ENCODE measurements at places on chromosomes 5 and 9.

- DNase-seq: no peak
Measured at GRCh38 chr9:130629443-130630070, 34.8 kb upstream of the PRDM12 start.

GRCh38 chr9:61669352-61669751, 479.5 kb downstream of the SPATA31A7 start:
- no peak for DNase-seq

GRCh38 chr9:119339056-119339455, 30.2 kb downstream of the BRINP1 start:
- DNase-seq: no peak

GRCh38 chr5:9589049-9589835, 40.9 kb downstream of the TAS2R1 start:
- no peak for DNase-seq

DNA sequence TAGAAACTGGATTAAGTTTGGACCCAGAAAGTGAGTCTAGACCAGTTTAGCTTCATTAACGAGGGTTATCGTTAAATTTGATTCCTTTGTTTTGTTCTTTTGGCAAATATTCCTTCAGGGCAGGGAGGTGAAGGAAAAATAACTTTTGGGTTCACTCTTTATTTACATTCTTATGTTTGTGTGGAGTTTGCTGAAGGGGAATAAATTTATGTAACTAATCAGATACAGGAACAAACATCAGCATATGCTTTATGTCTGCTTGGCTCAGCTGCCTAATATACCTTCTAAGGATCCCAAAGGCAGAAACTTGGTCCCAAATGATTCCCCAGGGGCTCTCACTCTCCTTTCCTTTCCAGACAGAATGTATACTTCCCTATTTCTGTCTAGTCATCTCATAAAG, 132.4 kb downstream of the MCTP1 start:
- no peak for DNase-seq

DNA sequence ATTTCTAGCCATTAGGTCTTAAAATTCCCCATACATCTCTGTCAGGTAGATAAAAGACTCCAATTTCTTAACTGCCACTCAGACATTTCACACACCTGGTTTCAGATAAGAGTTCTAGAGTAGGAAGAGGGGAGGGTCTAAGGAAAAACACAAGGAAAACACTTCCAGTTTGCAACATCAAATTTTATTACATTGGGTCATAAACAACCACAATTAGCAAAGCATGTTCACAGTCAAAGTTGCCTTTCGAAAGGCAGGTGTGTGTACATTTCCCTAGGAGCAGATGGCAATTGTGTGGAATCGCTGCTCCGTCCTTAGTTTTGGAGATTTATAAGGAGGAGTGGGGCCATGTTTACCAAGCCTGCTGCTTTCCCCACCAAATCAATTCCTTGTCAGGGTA, 120.8 kb downstream of the DMRT2 start:
- DNase-seq: no peak

DNA sequence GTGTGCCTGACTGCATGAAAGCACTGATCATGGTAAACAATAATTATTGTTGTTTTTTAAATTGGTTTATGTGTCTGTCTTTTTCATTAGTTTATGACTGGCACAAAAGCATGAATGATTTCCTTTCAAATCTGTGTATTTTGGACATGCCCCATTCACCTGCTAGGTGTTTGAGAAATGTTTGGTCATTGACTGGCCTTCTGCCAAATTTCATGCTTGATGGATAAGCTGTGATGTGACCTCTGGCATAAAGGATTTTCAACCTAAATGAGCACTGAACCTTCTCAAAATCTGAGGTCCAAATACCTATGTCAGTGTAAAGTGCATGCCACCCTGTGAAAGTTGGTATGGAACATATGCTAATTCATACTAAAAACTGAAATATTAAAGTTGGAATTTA, 204.5 kb downstream of the BRINP1 start:
- DNase-seq: no peak

DNA sequence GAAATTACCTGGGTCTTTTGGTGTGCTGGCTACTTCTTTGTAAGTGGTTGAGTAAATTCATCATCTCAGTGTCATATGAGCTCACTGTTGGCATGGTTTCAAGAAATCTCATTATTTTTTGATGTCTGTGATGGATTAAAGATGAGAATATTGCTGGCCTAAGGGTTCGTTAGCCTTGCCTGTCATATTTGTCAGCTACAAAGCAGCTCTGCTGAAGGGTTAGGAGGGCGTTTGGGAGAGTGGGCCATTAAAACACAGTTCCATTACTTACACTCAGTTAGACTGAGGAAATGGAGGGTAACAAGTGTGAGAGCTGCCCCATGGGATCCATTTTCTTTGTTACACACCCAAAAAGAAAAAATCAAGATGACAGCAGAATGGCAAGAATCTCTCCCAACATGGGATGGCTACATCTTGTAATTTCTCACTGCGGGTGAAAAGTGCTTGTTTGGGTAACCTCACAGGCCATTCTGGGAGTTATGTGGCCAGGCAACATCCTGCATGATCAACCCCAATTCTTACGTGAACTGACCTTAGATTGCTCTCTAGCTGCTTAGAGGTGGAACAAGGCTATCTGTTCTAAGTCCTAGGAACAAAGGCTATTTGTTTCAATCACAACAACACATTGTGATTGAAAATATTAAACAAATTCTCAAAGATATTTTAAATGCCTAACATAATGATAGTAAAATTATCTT, 609.5 kb upstream of the RGMB start:
- DNase-seq: no peak

DNA sequence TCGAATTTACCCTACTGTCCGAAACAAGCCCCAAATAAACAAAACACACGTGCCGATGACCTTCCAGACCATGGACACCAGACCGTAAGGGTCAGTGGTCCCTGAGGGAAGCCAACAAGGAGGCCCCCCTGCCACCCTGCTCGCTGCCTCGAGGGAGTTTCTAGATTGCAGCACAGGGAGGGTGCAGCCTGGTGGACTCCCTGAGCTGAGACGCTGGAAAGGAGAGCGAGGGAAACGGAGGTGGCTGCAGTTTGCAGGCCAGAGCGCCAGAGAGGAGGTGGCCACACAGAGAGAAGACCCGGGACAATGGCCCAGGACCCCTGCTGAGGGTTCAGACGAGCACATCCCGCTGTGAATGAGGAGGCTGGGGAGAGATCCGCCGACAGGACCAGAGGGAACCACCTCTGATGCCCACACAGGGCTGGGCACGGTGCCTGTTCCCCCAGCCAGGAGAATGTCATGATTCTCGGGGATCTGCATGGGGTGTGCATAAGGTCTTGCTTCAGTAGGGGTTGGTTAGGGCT, 48.9 kb downstream of the SLC6A3 start:
- no peak for DNase-seq

GRCh38 chr9:75909776-75910175, 19.3 kb downstream of the PCSK5 start:
- DNase-seq: peak; percentile 11

GRCh38 chr5:74384851-74385250, 255.7 kb downstream of the ENC1 start:
- no peak for DNase-seq

DNA sequence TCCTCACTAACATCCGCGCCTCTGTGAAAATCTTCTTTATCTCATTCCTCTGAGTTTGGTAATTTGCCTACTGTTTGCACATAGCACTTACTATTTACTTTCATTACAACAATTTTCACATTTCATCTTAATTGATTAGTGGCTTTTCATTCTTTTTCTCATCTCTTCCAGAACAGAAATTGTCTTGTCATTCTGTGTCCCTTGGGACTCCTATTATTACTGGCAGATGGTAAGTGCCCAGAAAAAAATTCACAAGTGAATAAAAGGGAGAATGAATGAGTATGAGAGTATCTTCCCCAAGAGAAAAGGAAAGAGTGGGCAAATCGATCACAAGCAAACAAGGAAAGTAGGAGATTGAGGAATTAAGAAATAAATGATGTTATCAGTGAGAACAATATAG, 876.1 kb downstream of the TLE4 start:
- no peak for DNase-seq

DNA sequence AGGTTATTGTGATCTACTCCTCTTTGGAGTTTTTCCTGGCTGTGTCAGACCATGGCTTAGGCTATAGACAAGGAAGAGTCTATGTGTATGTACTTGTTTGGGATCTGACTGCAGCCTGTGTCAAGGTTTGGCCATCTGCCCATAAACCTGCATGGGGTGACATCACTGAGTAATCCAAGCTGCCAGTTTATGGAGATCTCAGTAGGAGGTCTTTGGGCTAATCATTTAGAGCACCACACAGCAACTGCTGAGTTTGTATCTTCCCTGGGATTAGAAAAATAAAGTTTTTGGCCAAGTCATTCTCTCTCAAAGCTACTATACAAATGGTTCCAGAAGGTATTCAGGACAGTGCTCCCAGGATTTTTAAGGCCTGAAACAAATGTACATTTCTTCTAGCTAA, 65.5 kb upstream of the HSPB3 start:
- no peak for DNase-seq

DNA sequence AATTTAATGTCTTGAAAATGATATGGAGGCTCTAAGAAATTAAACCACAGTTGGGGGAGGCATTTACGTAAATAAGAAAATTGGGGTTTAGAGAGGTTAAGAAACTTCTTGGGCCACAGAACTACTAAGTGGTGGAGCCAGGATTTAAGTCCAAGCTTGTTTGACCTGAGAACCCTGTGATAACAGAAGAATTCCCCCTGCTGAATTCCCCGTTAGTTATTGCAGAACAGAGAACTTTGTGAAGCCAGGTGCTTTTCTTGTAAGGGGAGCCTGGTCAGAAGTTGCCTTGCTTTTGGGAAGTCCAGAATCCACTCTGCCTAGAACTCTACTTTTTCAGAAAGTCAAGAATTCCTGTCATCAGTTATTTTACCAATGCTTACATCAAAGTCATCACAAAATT, 309.3 kb upstream of the SEMA6A start:
- no peak for DNase-seq

DNA sequence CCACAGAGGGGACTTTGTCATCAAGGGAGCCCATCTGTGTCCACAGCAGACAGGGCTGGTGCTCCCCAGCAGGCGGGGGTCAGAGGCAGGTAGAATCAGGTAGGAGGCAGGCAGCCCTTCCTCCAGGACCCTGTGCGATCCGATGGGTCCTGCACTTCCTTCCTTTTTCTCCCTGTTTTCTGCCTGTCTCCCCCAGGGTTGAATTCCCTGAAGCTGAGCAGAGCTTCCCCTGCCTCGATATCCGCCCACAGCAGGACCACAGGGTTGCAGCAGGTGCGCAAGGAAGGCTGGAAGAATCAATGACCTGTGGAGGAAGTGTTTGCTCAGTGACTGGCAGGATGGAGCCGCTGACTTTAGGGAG, 69.2 kb downstream of the MRPL36 start:
- no peak for DNase-seq

DNA sequence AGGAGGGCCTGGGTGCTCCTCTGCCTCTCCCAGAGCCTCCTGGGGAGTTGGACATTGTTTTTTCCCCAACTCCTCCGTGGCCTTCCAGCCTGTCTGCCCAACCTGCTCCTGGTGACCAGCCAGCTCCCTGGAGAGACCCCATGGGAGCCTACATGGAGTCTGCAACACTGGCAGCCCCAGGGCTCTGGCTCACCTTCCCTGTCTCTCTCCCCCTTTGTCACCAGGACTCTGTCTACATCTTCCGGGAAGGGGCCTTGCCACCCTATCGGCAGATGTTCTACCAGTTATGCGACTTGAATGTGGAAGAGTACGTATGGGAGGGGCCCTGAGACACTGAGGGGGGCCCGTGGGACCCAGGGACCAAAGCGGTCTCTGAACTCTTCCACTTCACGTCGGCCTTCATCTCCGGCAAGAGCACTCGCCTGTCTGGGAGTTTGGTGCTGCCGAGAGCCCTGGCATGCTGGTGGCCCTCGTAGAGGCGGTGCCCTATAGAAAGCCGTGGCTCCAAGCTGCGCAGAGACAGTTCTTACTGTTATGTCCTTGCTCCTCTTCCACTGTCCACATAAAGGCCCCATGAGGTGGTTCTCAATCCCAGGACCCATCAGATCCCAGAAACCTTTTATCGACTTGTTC, 5.9 kb upstream of the CEL start:
- DNase-seq: no peak

- DNase-seq: no peak
Measured at GRCh38 chr9:134204991-134205578, 40.7 kb upstream of the RNU6ATAC start.

- DNase-seq: no peak
Measured at GRCh38 chr9:19642256-19642655, 146.6 kb downstream of the SLC24A2 start.

DNA sequence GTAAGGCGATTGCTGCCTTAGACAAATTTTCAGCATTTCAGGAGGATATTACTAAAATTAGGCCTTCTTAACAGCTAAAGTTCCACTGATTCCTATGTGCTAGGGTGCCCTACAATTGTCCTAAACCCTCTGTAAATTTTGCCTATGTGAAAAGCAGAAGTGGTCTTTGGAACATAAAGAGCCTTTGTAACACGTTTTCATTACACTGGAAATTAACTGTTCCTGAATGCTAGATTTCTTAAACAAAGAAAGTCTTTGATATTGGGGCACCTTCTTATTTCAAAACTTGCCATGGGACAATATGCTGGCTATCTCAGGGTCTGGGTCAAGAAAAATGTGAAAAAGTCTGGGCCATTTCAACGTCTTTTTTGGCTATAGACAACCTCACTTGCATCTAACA, 60.4 kb upstream of the MOCS2 start:
- no peak for DNase-seq

DNA sequence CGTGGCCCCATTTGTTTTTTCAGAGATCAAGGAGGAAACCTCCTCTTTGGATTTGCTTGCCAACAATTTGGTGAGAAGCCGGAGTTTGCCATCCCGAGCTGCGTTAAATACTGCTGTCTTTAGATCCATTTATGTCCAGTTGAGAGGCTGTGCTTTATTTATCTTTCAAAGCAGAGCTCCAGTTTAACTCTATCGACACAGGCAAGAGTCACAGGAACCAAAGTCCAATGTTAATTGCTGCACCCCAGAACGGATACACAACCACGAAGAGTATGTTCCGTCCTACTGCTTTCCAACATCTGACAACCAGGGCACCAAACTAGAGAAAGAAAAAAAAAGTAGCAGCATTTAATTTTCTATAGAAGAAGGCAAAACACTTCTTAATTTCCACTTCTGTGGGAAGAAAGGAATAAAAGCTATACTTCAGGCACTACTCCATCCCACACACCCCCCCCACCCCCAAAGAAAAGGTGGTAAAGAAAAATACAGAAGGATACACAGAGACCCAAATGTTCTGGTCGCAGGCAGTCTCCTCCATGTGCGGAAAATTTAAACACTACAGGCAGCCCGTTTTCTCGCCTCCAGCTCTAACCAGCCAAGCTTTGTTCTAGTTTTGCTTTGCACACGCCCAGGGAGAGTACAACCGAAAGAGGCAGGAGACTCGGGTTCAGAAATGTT, 1.1 kb downstream of the FEM1C start:
- peak; percentile 38 for DNase-seq

- no peak for DNase-seq
Measured at GRCh38 chr9:1083325-1083913, 33.3 kb downstream of the DMRT2 start.

- peak; percentile 2 for DNase-seq
Measured at GRCh38 chr5:89313804-89314588, 431.0 kb upstream of the MEF2C start.

All from stimulated activated CD4-positive, alpha-beta T cell treated with anti-CD3 and anti-CD28 coated beads, Interleukin-1b, Interleukin-23, amount 100 ng/mL, for 48 hours (primary cell).